Fibroblast of gingiva (primary cell): ENCODE measurements at places on chromosomes 2 and 18.

DNA sequence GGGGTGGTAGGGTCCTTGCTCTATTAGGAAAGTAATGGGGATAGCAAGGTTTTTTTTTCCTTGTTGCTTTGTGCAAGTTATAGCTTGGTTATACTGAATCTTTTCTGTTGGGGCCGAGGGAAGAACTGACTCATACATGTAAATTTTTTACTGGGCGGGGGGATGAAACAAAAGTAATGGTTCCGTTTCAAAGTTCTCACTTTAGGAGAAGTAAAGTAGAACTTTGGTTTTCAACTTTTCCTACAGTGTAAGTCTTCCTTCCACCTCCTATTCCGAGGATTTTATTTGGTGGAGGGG is 1.1 kb downstream of the AFTPH start:
- DNase-seq = peak; percentile 3

- peak; percentile 39 for DNase-seq
These were observed 2.5 kb upstream of the CNDP2 start for GRCh38 chr18:74493689-74494088.

DNA sequence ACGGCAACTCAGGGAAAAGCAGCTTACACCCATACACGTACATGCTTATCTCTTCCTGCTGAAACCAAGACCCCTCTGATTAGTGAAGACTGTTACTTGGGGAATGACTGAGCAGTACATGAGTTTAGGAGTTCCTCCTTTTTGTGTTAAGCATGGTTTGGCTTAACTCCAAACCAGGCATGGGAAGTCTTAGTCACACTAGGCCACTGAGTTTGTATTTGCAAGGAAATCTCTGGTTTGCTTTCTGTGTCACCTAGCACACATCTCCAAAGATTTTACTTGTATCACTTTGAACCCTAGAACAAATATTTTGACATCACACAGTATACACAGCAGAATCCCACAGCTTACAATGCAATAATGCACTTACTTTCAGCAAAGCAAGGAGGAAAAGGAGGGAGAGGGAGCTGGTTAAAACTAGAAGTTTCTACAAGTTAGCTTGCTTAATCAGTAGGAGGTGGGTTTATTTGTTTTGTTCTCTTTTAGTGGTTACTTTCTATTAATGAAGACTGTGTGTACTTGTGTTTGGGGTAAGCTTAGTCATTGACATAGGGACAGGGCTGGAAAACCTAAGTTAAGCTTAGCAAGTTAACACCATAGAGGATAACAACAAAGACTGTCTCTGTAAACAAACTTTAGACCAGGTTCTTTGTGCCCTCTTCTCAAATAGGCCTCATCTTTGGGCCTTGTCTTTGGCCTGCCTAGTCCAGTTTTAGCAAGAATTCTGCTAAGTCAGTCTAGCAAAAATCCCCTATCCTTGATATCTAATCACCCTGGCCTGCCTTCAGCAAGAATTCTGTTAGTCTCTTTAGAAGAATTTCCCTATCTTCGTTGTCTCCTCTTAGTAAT is 219.4 kb downstream of the MREG start:
- DNase-seq = peak; percentile 81

DNA sequence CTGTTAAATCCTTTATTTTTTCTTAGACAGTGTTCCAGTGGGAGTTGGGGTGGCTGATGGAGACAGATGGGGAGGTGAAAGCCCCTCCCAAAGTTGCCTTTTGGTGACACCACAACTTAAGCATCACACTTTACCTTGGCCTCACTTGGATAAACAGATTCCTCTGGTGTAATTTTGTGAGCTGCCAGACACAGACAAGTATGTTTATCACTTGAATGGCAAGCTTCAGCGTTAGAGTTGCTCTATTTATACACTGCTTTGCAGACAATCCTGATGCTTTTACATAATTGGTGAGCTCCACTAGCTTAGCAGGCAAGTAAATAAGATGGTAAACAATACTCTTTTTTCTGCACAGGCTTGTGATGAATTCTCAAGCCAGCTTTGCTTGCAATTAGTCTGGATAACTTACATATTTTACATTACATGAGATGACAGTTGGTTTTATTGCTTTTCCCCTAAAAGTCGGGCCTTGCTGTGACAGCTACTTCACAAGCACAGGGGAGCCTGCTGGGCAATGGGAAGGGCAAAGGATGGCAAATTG is 226.2 kb downstream of the SLC8A1 start:
- DNase-seq = no peak

DNA sequence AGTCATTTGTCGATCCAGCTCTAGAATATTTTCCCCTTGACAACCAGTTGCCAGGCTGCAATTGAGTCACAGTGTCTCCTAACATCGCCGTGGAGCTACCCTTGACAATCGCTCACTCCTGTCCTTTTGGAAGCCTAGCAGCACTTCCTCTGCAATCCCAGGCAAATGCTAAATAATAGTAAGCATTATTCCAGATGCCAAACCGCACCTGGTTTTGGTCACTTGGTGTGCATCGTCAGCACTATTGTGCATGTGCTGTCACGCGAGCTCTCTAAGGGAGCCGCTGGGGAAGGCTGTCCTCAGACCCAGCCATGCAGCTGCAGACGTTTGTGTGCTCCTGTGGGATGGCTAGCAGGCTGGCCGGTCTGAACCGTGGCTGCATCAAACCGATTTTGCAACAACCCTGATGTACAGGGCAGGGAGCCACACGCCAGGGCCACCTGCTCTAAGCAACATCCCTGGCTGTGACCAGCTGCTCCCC is 549.5 kb upstream of the ID2 start:
- DNase-seq = no peak

GRCh38 chr18:55328301-55328700 is 259.7 kb downstream of the TCF4 start:
- peak; percentile 39 for DNase-seq

DNA sequence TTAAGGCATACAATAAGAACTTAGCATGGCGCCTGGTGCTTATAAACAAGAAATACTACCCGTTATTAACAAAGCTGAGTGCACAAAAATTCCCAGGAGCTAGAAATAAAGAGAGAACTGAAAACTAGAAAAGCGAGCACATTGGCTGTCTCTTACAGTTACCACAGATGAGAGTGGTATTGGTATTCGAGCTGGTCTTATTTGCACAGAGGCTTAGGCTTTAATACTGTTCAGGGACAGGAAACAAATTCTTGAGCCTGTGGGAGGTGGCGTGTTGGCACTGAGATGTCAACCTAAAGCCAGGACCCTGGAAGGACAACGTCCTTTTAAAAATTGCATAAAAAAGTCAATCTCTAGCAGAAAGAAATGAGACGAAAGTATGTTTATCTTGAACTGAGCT is 67.3 kb upstream of the IGFBP2 start:
- no peak for DNase-seq

GRCh38 chr2:192126426-192126825 is 68.3 kb downstream of the TMEFF2 start:
- no peak for DNase-seq

DNA sequence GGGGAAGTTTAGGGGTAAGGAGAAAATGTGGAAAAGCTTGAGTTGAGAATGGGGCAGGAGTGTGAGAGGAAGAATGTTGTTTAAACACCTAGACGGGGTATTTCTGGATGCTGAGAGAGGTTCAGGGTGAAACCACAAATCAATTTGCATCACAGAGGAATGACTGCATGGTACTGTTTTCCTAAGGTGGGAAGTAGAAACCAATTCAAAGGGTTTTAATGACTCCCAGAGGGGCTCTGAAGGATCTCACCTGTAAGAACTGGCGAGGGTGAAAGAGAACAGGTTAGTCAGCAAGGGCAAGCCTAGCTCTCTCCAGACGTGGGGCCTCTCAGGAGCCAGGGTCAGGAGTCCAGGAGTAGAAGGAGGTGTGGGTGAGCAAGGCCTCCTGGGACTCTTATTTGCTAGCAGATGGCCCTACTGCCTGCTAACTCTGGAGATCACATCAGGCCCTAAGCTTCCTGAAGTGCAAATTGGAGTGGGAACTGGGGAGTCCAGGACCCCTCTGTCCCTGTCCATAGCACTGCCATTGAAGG is 133.0 kb upstream of the CELF4 start:
- no peak for DNase-seq

DNA sequence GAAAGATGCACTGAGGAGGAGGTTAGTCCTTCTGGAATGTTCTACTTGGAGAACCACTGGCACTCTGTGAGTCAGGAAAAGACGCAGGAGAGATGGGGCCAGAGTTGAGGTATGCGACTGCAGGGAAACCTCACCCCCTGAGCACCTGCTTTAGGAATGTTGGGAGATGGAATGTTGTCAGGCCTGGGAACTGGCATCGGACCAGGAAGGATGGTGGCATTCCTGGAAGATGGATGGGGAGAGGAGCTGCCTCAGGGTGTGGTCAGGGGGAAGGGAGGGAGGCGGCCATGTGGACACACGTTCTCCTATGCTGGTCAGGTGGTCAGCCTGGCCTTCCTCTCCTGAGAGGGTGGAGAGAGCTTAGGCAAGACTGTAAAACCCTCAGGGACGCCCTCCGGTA is 146.3 kb downstream of the CELF4 start:
- no peak for DNase-seq

GRCh38 chr2:135150725-135151124 is 98.6 kb downstream of the RAB3GAP1 start:
- DNase-seq = no peak

- DNase-seq = no peak
These were observed 63.4 kb downstream of the STAT1 start for GRCh38 chr2:190950566-190950991.

DNA sequence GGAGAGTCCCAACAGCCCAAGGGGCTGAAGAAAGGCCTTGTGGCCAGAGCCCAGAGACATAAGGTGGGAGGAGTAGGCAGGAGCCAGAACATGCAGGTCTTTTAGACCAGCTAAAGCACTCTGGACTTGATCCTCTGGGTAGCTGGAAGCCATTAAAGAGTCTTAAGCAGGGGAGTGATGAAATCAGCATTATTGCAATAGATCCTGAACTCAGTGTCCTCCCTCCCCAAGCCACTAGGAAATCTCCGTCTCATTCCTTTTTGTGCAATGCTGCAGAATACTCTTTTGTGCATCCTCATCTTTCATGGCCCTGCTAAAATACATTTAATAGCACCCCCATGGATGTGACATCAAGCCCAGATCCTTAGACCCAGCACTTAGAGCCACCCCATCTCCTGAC is 58.6 kb upstream of the ZCCHC2 start:
- no peak for DNase-seq

DNA sequence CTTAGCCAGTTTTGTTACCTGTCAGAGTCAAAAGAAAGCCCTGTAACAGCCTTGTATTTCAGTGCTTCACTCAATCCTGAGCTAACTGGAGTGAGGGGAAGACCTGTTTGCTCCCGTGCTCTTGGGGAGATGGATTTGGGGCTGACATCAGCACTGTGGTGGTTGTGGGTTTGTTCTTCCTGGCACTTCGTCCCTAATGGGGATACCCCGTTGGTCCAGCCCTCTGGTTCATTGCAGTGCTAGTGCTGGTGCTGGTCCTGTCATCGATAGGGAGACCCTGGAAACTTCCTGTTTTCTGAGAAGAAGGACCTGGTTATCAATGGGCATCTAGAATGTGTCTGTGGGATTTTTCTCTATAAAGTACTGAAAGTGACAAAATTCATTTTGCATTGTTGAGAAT is 205.4 kb downstream of the ZNF407 start:
- DNase-seq = no peak

DNA sequence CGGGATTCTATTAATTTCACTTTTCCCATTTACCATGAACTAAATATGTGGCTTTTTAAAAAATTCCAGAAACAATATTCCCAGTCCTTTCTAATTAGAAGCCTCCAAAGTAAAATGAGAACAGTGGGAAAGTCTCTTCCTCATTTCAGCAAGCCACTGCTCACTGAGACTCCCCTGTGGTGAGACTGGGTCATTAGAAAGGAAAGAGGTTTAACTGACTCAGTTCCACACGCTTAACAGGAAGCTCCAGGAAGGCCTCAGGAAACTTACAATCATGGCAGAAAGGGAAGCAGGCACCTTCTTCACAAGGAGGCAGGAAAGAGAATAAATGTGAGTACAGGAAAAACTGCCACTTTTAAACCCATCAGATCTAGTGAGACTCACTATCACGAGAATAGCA is 258.9 kb upstream of the CHAC2 start:
- no peak for DNase-seq

DNA sequence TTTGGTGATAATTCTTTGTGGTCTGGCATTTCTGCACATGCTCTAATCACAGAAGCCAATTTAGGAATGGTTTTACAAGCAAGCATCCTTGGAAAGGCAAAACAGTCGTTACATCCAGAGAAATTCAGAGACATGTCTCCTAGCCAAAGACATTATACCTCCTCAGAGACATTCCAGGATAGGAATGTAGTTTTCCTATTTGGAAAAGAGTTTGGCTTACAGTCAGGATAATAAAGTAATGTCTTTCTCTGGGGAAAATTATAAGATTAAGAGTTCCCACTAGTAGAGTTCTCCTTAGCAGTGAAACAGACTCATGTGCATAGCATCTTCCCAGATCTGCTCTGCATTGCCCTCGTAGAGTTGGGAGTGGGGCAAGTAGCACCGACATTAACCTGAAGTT is 753.6 kb upstream of the TMEFF2 start:
- DNase-seq = no peak

DNA sequence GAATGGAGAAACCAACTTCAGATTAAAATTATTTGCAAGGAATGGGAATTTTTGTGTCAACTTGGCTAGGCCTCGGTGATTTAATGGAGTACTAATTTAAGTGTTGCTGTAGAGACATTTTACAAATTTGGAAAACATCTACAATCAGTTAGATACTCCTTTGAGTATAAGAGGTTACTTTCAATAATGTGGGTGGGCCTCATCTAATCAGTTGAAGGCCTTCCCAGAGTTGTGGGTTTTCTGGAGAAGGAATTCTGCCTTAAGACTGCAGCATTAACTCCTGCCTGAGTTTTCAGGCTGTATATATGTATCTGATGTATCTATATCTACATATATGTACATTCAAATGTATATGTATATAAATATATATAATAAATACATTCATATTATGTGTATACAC is 47.6 kb upstream of the ABCA12 start:
- no peak for DNase-seq

DNA sequence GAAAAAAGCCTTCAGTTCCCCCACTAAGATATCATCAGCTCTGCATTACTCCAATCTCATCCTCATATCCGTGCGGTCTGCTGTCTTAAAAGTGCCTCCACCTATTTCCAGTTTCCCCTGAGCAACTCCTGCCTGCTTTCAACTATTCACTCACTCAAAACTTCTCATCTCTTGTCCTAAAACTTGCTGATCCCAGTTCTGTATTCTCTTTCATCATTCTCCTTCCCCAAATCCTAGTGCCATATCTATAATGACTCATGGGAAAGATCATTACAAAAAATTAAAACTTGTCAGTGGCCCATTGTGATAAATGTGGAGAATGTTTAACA is 20.0 kb downstream of the ACVR1 start:
- DNase-seq = no peak

- DNase-seq = peak; percentile 55
These were observed 15.6 kb upstream of the INO80C start for GRCh38 chr18:35513181-35513936.

GRCh38 chr18:60978338-60978737 is 354.9 kb upstream of the CDH20 start:
- DNase-seq = peak; percentile 71

GRCh38 chr2:105775809-105776559 is 31.3 kb downstream of the NCK2 start:
- peak; percentile 51 for DNase-seq

- DNase-seq = no peak
These were observed 799 bp downstream of the CYTIP start for GRCh38 chr2:157443090-157443489.
